T-helper 17 cell (primary cell): ENCODE measurements at places on chromosomes 5 and 9.
A peak's percentile ranks its signal among the peaks of the same experiment; 100 is the strongest.

- no peak for DNase-seq
Measured at GRCh38 chr9:17052626-17053025, 82.2 kb upstream of the CNTLN start.

DNA sequence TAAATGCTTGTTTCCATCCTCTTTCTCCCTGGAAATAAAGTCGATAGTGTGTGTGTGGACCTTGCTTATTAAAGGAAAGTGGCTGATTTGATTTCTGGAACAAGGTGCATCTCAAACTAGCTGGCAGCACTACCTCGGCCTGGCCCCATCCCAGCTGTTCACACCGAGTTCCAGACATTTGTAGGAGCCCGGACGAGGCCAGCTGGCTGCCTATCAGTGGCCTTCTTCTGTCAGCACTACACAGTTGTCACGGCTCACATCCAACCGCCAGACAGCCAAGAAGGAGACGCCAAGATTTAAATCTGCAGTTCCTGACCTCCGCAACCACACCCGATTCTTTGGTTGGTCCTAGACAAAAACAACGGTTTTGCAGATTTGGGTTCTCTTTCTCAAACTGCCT is 63.6 kb downstream of the PALM2AKAP2 start:
- DNase-seq = no peak

DNA sequence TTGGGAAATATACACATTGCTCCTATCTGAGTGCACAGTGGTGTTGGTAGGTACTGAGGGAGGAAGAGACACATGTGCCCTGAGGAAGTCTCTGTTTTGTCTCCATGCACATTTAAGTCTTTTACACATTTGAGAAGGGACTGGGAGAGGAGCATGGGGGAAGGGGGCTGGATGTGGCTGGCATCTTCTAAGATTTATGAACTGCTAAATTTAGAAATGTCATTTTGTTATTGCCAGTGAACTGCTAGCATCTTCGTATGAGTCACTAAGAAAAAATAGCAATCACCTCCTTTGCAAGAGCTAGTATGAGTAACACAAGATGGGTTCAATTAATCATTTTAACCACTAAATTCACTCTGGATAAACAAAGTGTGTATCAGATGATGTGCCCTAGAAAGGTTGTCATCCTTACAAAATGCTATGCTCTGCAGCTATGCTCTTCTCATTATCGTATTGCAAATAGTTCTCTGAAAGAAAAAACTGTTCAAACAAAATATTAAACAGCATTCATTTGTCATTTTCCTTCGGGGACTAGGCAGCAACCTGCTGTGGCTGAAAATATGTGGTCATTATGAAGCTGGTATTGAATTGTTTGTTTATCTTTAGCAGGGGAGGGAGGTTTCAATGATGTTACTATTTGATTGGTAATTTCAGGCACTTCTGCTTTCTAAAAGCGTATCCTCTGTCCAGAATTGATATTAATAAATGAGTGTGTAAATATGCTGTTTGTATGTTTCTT is 236.5 kb downstream of the DMRTA1 start:
- DNase-seq = no peak

- DNase-seq = no peak
Measured at GRCh38 chr5:118577621-118578020, 410.7 kb downstream of the DTWD2 start.

GRCh38 chr9:123660691-123661466 is 269.0 kb downstream of the DENND1A start:
- no peak for DNase-seq

GRCh38 chr9:126049088-126049487 is 277.5 kb upstream of the MVB12B start:
- DNase-seq = no peak

GRCh38 chr5:53560028-53560427 is 411 bp upstream of the NDUFS4 start:
- no peak for DNase-seq

- no peak for DNase-seq
Measured at GRCh38 chr9:69254223-69254622, 70.8 kb upstream of the ENTREP1 start.

GRCh38 chr5:122022966-122023365 is 55.1 kb downstream of the LOX start:
- DNase-seq = no peak

GRCh38 chr9:15104826-15105420 is 194.7 kb upstream of the FREM1 start:
- DNase-seq = no peak

DNA sequence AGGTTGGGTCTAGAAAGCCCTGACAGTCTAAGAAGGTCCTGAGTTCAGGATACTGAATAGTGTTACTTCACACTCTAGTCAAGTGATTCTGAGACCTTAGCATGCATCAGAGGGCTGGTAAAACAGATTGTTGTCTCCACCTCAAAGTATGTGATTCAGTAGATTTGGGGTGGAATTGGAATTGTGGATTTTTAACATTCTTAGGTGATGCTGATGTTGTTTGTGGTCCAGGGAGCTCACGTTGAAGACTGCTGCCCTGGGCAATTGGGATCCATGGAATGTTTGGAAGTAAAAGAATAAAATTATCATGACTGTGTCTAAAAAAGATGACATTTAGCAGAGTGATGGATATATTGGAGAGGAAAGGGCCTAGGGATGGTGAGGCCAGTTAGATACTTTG is 75.6 kb downstream of the VCAN start:
- DNase-seq = no peak

DNA sequence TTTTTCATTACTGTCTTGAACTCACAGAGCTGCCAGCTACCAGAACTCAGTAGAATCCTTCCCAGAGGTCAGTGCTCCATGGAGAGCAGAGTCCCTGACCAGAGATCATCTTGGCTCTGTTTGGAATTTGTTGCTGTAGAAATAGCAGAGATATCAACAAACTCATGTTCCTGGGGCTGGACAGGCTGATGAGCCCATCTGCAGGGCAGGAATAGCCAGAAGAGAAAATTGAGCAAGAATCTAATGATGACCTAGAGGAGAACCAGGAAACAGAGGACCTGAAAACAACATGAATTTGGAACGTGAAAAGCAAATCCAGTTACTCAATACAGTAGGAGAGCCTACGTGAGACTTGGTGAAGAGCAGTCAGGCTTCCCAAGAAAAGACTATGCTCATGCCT is 437.8 kb downstream of the PLK2 start:
- no peak for DNase-seq

DNA sequence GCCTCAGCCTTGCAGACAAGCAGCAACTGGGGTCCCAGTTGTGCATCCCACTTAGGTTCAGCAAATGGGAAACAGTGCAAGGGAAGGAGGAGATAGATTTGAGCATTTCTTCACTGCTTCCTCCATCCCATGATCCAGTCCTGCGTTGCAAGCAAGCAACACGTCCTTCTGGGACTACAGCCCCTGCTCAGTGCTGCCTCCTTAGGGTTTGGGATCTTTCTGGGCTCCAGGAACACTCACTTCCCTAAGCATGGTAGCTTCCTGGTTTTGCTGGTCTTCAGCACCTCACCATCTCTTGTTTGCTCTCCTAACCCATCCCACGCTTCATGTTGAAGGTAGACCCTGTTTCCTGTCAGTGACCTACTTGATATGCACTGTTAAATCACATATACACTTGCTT is 444.7 kb downstream of the MED10 start:
- DNase-seq = no peak

GRCh38 chr5:20605732-20606525 is 617.9 kb upstream of the CDH18 start:
- no peak for DNase-seq

DNA sequence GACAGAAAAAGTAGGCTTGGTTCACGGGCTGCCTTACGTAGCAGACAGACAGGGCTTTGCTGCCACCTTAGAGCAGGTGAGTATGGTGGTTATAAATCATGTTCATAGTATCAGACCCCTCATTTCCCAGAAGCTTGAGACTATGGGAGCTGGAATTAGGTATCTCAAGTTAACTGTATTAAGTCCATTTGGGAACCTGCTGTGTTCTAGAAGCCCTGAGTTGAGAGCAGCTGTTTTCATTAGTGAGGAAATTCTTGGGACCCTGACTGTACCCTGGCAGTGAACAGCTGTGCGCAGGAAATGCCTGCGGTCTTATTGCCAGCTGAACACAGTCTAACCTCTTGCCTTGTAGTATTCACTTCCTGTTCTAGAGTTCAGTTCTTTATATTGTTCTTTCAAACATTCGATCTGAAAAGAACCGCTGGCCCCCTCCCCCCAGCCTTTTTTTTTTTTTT is 29.8 kb downstream of the UGCG start:
- peak; percentile 20 for DNase-seq

GRCh38 chr9:93365427-93366118 is 85.9 kb upstream of the FAM120A start:
- no peak for DNase-seq

GRCh38 chr5:78109891-78110324 is 184.6 kb downstream of the AP3B1 start:
- DNase-seq = no peak
